ENCODE measurements at places on chromosomes 13 and 19. TPM values are rescaled to one million over a fixed set of nuclear protein-coding genes. Genes with fewer than 3 reads are reported as not detected.

PGLYRP2 gene
- total RNA-seq, result not detected

CLIP3 gene
- total RNA-seq, result 57.4 TPM

NLRP7 gene
- total RNA-seq, result not detected

KIR3DL3 gene
- total RNA-seq, result not detected

GJB2 gene
- 23.2 TPM for total RNA-seq

ZNF628 gene
- 9.9 TPM for total RNA-seq

MUC16 gene
- not detected for total RNA-seq

F7 gene
- total RNA-seq, result not detected

NXNL1 gene
- not detected for total RNA-seq

FXYD7 gene
- not detected for total RNA-seq
